ENCODE measurements at places on chromosomes 13 and 19. TPM values are rescaled to one million over a fixed set of nuclear protein-coding genes. Genes with fewer than 3 reads are reported as not detected.
A peak's percentile ranks its signal among the peaks of the same experiment; 100 is the strongest.

GRCh38 chr19:10713317-10713716, 4.6 kb upstream of the DNM2 start:
- no peak for DNase-seq

- DNase-seq: peak; percentile 61
Observed at GRCh38 chr19:21109116-21109515, 27.1 kb downstream of the ZNF714 start.

BCAM gene
- total RNA-seq: 16.6 TPM

ANKRD24 gene
- total RNA-seq: 0.26 TPM
